ENCODE measurements at places on chromosomes 3 and 15.

- H3K36me3 ChIP-seq = no peaks in the 10 kb centered on the region
- no peaks in the 10 kb centered on the region for H3K27me3 ChIP-seq
- H3K4me1 ChIP-seq = no peaks in the 10 kb centered on the region
- H3K4me3 ChIP-seq = no peak overlapping the region
- DNase-seq = no peak
Measured at GRCh38 chr3:38205472-38205805, 40.1 kb downstream of the OXSR1 start.

DNA sequence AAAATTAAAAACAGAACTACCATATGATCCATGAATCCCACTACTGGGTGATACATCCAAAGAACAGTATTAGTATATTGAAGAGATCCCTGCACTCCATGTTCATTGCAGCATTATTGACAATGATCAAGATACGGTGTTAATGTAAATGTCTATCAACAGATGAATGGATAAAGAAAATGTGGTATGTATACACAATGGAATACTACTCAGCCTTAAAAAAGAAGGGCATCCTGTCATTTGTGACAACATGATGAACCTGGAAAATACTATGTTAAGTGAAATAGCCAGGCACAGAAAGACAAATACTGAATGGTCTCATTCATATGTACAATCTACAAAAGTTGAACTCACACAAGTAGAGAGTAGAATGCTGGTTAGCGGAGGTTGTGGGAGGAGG, 16.6 kb downstream of the TTC23 start:
- peaks cover 11% of the 10 kb centered on the region for H3K36me3 ChIP-seq
- H3K27me3 ChIP-seq = no peaks in the 10 kb centered on the region
- no peaks in the 10 kb centered on the region for H3K4me1 ChIP-seq
- H3K27ac ChIP-seq = no peak overlapping the region
- no peak for DNase-seq

GRCh38 chr15:22887157-22887951, 48.9 kb downstream of the NIPA2 start:
- peaks cover 17% of the 10 kb centered on the region for H3K36me3 ChIP-seq
- H3K4me3 ChIP-seq = no peak overlapping the region
- H3K27me3 ChIP-seq = no peaks in the 10 kb centered on the region
- peak; percentile 93 for DNase-seq

DNA sequence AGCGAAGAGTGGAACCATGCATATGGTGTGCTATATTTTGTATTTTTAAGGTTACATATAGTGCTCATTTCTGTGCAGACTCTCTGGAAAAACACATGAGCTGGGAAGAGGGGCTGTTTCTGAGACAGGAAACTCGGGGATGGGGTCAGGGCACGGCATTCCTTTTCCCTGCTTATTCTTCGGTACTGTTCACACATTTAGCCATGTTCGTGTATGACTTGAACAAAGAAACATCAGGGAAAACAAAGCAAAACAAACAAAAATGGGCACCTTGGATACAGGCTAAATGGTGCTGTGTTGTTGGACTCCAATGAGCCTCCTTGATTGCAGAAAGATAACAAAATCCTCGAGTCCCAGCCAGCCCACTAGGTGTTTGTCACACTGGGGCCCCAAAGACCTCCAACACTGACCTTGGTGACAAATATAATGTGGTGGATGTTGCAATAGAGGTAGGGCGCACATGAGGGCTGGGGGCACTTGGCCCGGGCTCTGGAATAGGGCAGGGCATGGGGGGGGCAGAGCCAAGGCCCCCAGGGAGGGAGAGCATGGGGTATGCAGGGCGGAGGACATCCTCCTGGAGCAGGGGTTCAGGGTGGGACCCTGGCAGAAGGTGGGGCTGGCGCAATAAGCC, 19.3 kb downstream of the DNASE1L3 start:
- H3K27me3 ChIP-seq = no peaks in the 10 kb centered on the region
- H3K4me3 ChIP-seq = no peak overlapping the region
- no peak overlapping the region for H3K27ac ChIP-seq
- H3K4me1 ChIP-seq = no peaks in the 10 kb centered on the region
- peak; percentile 15 for DNase-seq

GRCh38 chr3:23444386-23444785, 241.3 kb downstream of the UBE2E2 start:
- H3K4me3 ChIP-seq = no peak overlapping the region
- no peaks in the 10 kb centered on the region for H3K27me3 ChIP-seq
- H3K4me1 ChIP-seq = no peaks in the 10 kb centered on the region
- no peak for DNase-seq

GRCh38 chr3:81909796-81910195, 148.4 kb upstream of the GBE1 start:
- DNase-seq = no peak
- no peak overlapping the region for H3K4me3 ChIP-seq
- no peak overlapping the region for H3K27ac ChIP-seq
- H3K36me3 ChIP-seq = no peaks in the 10 kb centered on the region
